ENCODE measurements at places on chromosomes 12 and 14.

- DNase-seq: no peak
Observed at GRCh38 chr14:67630186-67630585, 10.5 kb downstream of the ARG2 start.

- peak; percentile 69 for DNase-seq
Observed at GRCh38 chr12:63668028-63668799, at the start of gene DPY19L2. Gene DPY19L2 (minus strand): TSS chr12:63668493. CDS start chr12:63668393, 100 bp downstream.

DNA sequence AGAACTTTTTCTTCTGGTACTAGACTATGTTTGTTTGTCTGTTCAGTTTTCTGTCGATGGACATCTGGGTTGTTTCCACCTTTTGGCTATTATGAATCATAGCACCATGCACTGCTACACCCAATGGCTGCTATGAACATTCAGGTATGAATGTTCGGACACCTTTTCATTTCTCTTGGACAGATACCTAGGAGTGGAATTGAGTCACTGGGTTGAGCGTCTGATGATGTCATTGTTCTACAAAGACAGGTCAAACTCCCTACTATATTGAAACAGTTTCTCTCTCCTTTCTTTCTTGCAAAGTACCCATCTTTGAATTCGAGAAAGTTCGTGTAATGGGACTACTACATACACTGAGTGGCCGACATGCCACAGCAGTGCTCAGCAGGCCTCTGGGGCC, 44.7 kb downstream of the KCTD10 start:
- no peak for DNase-seq

GRCh38 chr14:56371737-56372136, 207.9 kb upstream of the TMEM260 start:
- DNase-seq: no peak

DNA sequence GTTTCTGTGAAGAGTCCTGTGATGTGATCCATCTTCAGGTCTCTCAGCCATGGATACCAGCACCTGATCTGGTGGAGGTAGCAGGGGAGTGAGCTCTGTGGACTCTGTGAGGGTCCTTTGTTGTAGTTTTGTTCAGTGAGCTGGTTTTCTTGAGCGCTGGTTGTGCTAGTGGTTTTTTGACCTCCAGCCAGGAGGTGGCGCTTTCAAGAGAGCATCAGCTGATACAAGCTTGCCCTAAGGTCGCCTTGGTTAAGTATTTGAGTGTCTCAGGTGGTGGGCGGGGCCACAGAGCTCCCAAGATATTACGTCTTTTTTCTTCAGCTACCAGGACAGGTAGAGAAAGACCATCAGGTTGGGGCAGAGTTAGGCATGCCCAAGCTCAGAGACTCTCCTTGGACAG, 139.7 kb downstream of the TTLL5 start:
- DNase-seq: no peak
